ENCODE measurements at places on chromosomes 5 and 9. TPM values are rescaled to one million over a fixed set of nuclear protein-coding genes. Genes with fewer than 3 reads are reported as not detected.

DIRAS2 gene
- total RNA-seq = 1.2 TPM

CXCL14 gene
- 1,054 TPM for total RNA-seq

UNC5A gene
- total RNA-seq = 2.9 TPM

SEC61B gene
- 121 TPM for total RNA-seq

BARHL1 gene
- total RNA-seq = not detected

Measured in breast epithelium (tissue), 4 donors.